Thoracic aorta (tissue), 2 donors: ENCODE measurements at places on chromosomes 5 and 9. TPM values are rescaled to one million over a fixed set of nuclear protein-coding genes. Genes with fewer than 3 reads are reported as not detected.

DNA sequence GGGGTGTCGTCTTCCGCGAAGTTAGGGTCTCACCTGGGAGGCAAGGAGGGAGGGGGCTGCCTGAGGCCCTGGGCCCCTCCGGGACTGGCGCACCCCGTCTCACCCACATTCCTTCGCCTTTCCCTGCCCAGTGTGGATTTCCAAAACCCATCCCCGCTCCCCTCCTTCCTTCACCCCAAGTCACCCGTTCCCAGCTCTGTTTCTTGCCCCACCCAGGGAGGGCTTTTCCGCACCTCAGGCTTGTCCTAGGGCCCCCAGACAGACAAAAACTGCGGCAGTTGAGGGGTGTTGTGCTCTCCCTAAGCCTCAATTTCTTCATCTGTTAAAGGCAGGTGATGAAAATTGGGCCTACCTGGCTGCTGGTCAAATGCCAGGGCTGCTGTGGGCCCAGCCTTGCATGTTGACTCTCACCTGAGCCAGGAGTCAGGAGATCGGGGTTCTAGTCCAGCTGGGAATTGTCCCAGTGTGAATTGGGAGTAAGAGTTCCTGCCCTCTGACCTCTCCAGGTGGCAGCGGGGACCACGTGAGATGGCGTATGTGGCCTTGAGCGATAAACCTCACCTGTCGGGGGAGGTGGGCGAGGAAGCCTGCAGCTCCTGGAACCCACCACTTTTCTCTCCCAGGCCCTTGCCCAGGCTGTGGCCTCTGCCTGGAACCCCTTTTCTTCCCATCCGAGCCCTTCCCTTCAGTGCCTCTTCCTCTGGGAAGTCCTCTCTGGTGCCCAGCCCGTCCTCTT lies 143.4 kb upstream of the IER5L start:
- DNase-seq: no peak

DNA sequence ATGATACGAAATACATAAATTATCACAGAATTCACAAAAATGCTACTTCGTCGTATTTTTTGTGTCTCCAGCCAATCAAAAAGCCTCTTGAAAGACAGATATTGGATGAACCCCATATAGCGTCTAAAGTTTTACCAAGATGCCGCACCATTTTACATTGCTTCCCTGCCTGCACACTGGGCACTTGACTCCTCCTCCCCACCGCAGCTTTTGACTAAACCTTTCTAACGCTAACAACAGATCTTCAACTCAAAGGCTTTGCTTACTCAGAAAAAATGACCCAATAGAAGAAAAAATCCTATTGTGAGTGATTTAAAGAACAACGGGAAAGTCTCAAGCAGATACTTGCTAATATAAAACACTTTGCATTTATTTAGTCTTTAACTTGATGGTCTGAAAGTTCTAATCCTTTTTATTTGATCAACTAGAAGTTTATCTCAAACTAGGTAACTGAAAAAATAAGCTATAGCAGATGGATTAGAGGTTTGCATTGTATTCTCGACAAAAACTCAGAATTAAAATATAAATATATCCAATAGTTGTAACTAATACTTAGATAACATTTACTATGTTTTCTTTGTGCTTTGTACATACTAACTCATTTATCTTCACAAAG lies 609.1 kb upstream of the DMAC1 start:
- DNase-seq: no peak

- no peak for DNase-seq
Measured at GRCh38 chr5:139132515-139132914, 65.7 kb downstream of the SIL1 start.

DNA sequence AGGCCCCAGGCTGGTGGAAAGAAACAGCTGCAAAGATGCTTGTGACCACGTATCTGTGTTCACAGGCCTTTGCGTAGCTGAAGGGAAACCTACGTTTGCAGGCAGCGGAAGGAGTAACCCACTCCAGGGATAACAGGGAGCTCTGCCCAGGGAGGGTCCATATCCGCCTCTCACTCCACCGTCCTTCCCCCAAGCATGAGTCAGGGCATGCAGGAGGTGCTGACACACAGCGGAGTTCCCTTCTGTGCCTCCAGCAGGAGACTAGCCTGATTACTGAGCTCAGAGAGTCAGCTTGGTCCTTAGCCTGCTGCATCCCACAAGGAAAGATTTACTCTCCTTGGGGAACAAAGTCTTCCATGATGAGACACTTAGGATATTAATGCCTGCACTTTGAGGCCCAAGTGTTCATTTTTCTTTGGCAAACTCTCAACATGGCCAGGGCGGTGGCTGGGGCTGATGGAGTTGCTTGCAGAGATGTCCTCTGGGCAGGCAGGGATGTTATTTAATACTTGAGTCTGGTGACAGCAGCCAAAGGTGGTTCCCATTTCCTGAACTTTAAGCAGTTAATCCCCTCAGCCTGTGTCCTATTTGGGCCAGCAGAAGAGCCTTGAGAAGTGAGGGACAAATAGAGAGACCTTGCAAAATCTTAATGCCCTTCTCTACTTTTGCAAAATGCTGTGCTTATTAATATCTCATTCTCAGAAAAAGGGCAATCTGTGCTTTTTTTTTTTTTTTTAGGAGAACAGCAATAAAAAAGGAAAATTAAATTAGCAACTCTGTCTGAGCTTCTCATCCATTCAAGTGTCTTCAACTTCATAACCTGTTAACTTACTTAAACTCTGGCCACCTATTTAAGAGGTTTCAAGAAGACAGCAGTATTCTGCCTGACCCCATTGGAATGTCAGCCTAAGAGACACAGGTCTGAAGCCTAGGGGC lies 222.1 kb downstream of the HSPA4 start:
- no peak for DNase-seq

The PFDN1 gene
- total RNA-seq: 62.5 TPM
